ENCODE measurements at places on chromosomes 3 and 15.

- no peak for DNase-seq
Measured at GRCh38 chr3:134030379-134031347, 938 bp upstream of the SLCO2A1 start.

DNA sequence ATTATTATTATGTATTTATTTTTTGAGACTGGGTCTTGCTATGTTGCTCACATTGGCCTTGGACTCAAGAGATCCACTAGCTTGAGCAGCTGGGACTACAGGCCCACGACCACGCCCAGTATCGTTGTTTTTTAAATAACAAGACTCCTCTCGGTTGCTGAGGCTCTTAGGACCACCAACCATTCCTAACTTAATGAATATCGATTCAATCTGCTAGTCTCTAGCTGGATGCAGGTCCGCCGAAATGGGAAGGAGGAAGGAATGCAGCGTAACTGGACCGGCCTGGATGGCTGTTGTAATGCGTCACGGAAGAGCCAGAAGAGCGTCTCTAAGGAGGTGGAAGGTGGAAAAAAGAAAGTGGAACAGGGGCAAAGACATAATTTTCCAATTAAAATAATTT, 1.7 kb downstream of the ANXA2 start:
- no peak for DNase-seq

GRCh38 chr15:89340573-89340972, 5.9 kb upstream of the POLG start:
- no peak for DNase-seq

DNA sequence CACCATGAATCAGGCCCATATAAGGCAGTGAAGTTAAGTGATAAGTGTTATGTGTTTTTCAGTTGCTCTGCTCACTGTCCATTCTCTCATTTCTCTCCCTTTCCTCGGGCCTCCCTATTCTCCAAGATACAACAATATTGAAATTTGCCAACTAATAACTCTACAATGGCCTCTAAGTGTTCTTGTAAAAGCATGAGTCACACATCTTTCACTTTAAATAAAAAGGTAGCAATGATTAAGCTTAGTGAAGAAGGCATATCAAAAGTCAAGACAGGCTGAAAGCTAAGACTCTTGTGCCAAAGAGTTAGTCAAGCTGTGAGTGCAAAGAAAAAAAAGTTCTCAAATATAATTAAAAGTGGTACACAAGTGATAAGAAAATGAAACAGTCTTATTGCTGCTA, 675.4 kb downstream of the OTOL1 start:
- no peak for DNase-seq

- DNase-seq, result no peak
Measured at GRCh38 chr3:25471081-25471768, 43.2 kb downstream of the RARB start.

- DNase-seq, result no peak
Measured at GRCh38 chr15:69502470-69503045, 49.9 kb downstream of the RPLP1 start.

- no peak for DNase-seq
Measured at GRCh38 chr3:64290161-64290560, 64.9 kb upstream of the PRICKLE2 start.

DNA sequence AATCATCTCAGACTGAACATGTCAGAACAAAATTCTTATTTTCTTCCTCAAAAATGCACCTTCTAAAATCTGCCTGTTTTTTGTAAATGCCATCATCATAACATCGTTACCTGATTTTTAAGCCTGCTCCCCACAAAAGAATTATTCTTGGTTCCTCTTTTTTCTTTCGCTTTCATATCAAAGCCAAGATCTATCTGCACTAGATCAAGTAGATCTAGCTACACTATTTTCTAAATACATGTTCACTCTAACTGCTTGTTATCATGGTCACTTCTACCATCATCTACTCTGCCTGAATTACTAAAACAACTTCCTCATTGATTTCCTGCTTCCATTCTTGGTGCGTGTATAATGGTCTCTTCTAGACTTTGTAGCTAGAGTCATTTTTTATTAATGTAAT, 217.7 kb downstream of the ARPP21 start:
- DNase-seq, result no peak

- no peak for DNase-seq
Measured at GRCh38 chr3:105611304-105612192, 244.8 kb downstream of the ALCAM start.

DNA sequence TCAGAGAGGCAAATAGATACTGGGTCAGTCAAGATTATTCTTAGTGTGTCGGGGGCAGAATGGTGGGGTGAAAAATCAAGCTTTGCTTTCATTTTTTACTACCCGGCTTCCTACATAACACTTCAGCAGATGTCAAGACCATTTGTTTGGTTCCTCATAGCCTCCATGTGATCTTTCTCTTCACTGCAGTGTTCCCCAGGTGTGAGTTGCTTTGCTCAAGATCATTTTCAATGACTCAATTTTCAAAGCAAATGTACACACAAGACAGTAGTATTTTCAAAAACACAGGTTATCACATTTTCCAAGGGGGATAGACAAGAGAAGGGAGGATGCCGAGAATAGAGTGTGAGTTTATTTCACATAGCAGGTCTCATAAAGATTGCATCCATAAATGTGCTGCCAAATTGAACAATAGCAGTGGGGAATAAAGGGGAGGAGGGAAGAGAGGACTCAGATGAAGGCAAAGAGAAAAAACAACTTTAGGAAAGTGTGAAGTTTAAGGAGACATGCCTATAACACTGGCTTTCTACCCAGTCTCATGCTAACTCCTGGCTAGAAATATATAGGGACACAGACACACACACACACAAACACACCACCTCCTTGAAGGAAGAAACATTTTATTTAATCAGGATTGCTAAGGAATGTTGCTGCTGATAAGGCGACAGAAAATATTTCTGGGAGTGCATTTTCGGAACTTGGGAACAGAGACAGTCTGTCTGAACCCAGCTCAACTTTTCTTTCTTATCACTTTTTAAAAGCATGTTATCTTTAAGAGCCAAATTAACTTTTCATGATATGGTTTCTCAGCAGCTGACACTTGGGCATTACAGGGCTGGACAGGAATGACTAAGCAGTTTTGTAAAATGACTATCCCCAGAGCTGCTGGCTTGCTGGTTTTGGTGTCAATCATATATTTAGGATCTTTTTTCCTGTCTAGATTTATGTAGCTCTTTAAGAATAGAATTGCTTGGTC, 402.4 kb downstream of the RBMS3 start:
- DNase-seq, result no peak

DNA sequence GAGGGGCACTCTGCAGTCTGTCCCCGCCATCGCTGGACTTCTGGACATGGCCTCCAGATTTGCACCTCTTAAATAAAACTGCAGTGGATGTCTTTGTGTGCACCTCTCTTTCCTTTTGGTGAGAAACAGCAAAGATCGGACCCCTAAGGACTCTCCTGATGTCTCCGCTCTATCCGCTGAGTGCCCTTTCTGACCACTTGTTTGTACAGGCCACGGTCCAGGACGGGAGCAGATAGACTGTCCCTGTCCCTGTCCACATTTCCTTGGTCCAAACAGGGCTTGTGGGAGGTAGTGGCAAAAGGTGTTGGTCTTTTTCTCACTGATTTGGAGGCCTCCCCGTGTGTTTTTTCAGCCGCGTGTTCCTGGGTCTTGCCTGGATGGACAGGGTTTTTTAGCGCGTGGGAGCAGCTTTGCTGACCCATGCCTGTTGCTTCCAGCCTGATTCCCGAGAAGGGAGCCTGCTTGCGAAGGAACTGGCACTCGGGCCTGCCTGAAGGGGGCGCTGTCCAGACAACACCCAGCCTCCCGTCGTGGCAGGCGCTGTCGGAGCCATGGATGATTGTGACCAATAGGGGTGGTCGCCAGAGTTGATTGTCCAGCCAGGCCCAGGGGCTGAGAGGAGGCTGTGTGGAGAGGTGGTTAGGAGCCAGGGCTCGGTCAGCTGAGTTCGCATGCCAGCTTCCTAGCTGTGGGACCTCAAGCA, 13.2 kb upstream of the STAB1 start:
- no peak for DNase-seq

DNA sequence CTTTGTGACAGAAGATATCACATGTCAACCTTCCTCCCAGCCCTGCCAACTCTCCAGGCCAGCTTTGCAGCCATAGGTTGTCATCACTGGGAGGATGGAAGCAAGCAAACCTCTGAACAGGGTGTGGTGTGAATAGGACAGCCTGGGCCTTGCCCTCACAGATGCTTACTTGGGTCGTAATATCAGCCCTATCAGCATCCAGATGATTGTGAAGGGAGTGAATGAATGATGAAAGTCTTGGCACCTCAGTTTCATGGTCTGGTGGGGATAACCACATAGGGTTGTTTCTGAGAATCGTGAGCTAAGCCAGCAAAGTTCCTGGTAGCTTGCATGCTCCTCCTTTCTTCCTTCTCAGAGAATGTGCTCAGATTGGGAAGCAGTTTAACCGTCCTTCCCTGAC, 55.1 kb upstream of the POLR2M start:
- DNase-seq, result no peak

GRCh38 chr15:66893294-66893693, 172.1 kb upstream of the SMAD3 start:
- no peak for DNase-seq

GRCh38 chr3:191030929-191031328, 168.1 kb upstream of the OSTN start:
- DNase-seq, result no peak

GRCh38 chr3:107065094-107065861, 312.0 kb upstream of the CCDC54 start:
- no peak for DNase-seq

DNA sequence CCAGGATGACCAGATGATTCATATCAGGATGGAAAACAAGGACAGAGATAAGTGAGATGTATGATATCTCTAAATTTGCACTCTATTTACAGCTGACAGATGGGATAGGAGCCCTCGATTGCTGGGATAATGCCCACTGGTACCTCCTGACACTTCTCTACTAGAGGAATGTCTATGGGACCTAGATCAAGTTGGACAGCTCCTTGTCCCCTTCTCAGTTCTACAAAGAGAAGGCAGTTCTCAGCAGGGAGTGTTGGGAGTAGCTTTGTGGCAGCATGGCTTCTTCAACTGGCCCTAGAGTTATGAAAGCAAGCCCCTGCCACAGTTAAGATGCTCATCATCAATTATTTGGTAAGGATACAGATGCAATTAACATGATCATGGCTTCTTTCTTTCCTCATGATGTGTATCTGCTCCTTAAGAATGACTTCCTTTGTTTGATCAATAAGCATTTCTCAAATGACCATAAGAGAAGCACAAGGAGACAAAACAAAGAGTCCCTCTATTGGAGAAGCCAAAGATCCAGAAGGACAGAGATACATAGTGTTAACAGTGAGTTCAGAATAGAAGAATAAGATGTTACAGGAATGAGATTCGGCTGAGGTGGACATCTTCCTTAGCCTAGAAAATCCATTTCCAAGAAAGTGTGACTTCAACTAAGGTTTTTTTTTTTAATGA, 481.3 kb downstream of the NAALADL2 start:
- no peak for DNase-seq

DNA sequence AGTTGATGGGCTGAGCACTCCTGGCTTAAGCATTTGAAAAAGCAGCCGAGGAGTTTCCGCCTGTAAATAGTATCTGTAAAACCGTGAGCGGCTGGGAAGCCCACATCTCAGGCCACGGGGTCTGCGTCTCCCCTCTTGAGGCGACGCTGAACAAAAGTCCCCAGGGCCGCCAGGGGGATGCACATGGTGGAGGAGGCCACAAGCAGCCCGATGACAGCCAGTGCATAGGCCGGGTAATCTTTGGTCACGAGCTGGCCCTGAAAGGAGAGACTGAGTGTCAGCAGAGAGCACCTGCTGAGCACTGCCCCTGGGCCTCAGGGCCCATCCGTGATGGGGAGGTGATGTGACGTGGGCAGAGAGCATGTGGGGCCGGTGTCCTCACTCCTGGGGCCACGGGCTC, 37.5 kb downstream of the SLC6A20 start:
- no peak for DNase-seq

DNA sequence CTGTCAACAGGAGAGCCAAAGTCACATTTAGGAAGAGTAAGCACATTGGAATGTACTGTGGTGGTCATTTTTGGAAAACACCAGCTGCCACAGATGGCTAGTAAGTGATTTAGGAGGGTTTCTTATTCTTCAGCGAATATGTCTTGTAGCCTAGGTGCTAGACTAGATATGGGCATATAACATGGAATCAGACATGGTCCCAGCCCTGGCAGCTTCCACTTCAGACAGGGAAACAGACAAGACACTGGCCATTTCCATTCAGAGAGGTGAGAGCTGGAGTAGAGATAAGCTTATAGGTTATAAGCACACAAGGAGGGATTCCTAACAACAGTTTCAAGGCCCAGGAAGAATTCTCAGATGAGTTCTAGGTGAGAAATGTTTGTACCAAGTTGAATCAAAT, 28.2 kb upstream of the BFSP2 start:
- no peak for DNase-seq

DNA sequence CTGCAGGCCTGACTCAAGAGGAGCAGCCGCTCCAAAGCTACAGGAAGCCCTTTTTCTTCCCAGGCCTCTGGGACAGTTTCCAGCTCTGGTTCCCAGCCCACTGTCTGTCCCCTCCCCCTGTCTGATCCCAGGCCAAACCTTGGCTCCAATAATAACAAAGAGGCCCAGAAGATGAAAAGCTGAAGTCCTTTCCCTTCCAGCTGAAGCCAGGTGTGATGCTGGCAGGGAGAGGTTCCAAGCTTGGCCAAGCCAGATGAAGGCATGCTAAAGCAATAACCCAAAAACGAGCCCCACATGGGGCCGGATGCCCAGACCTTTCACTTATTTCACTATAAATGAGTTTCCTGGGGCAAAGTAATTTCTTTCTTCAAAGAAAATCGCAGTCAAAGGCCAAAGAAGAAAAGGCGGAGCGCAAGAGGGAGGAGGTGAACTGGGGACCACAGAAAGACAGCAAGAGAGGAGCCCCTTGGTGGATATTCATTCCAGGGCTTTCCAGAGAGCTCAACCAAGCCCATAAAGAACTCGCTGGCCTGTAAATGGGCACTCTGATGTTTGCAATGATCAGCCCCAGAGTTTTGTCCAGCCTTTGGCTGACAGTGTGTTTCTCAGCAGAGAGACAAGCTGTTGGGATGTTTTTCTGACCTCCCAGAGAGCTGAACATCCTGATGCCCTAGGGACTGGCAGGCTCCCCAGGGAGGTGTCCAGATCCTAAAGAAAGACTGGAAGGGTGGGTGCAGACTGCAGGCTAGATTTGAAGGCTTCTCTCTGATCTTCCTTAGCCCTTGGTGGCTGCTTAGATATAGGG, 157.6 kb downstream of the UACA start:
- DNase-seq, result no peak

DNA sequence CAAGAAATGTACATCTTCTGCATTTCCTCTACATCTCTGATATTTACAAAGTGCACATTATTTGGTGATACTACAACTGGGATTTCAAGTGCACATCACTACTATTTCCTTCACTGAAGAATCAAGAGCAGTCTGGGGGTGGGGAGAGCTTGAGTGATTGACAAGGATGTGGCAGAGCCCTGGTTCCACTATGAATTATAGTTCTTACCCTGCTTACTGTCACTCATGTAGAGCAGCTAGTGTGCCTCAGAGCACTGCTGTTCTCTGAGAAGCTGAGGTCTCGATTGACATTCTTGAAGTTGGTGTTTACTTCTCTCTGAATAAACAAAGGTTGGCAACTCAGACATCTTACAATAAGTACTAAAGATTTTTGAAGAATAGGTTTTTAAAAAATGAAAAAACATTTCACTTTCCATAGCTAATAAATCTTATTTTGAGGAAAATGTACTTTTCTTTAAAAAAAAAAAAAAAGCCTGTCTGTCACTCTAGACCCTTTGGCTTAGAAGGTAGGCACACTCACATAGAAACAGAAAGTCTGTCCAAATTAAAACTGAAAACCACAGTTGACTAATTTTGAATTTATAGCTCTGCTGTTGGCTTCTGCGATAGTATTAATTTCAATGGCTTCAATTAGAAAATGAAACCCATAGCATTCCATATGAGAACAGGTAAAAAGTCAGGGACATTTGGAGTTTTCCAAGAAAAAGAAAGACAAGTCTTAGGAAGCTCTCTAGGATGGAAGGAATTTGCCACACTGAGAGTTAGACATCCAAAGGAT, 5.6 kb downstream of the GREM1 start:
- no peak for DNase-seq

Data from stimulated activated CD4-positive, alpha-beta T cell treated with anti-CD3 and anti-CD28 coated beads, Interleukin-1b, Interleukin-23, amount 100 ng/mL, for 1 hour (primary cell).